ENCODE measurements at places on chromosomes 11 and 22.
A peak's percentile ranks its signal among the peaks of the same experiment; 100 is the strongest.

DNA sequence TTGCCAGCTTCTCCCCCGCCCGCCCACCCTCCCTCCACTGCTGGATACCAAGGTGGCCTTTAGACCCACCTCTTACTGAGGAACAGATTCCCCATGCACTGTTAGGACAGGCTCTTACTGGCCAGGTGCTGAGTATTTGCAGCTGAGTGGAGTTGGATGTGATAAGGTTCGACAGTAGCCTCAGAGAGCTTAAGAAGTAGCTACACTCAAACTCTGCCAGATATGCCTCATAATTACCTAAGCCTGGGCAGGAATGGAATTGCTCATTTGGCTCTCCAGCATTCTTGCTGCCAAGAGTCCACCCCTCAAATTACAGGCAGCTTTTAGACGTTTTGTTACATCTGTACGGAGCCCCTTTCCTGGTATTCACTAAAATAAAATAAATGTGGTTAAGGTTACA lies 9.6 kb downstream of the FAM181B start:
- no peak for DNase-seq

GRCh38 chr11:1665313-1665712 lies 31.7 kb upstream of the KRTAP5-6 start:
- no peak for DNase-seq

DNA sequence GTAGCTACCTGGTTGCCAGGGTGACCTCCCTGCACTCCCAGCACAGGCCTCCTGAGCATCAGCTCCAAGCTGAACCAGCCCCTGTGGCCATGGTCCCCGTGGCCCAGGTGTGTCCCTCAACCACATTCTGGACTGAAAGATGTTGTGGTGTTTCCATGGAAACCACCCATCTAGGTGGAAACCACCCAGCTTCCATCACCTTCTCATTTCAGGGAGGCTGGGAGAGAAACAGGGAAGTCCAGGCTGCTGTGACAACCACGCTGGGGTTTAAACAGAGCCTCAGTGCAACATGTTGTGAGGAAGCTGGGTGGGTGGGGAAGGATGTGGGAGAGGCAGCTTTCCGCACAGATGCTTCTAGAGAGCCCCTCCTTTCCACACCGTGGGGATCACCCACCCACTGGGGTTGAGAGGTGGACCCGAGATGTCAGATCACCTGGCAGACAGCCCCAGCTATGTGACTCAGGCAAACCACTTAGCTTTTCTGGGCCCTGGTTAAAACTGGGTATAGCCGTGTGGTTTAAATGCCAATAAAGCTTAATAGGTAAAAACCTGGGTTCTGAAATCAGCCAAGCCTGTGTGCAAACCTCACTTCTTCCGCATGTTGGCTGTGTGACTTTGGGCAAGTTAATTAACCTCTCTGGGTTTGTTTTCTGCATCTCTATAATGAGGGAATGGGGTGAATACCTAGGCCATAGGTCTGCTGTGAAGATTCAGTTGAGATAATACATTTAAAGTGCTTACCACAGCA lies 46.4 kb downstream of the CD82 start:
- no peak for DNase-seq

GRCh38 chr11:81190546-81190945 lies 1543.1 kb downstream of the FAM181B start:
- DNase-seq, result no peak

DNA sequence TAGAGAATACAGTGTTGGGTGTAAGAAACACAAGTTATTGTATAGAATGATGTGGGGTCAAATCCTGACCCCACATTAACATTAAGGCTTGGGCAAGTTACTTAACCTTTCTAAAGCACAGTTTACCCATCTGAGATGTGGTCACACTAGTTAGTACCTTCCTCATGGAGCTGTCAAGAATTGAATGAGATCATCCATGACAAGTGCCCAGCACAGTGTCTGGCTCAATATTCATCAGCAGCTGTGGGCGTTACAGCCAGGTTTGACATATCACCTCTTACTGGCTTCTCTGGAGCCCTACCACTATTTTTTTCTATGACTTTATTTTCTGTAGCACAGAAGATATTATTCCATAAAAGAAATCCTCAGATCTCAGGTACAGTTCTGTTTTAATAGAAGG lies 57.2 kb downstream of the SC5D start:
- DNase-seq, result no peak

DNA sequence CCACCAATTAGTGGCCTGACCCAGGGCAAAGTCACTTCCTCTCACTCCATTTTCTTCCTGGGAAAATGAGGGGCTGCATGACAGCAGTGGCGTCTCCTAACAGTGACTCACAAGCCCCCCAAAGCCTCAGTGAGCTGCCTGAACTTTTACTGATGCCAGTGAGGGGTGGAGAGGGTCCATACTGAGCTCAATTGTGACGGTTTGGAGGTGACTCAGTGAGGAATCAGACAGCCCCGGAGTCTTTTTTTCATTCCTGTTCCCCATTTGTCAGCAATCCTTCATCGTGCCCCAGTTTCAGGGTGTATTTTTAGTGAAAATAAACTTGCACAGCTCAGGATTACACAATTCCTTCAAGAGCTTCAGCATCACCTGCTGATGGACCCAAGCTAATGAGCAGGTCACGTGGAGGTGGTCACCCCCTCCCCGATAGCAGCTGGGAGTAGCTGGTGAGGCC lies 30.1 kb upstream of the RASD2 start:
- DNase-seq, result no peak

- no peak for DNase-seq
Measured at GRCh38 chr11:62560566-62561103, 13.1 kb downstream of the EEF1G start.

- DNase-seq, result no peak
Measured at GRCh38 chr11:89484896-89485295, 6.3 kb downstream of the NOX4 start.

- DNase-seq, result peak; percentile 72
Measured at GRCh38 chr11:8593935-8594909, at the start of gene STK33. Gene STK33 (minus strand): TSS chr11:8594228. CDS start chr11:8474905, 119,323 bp downstream.

DNA sequence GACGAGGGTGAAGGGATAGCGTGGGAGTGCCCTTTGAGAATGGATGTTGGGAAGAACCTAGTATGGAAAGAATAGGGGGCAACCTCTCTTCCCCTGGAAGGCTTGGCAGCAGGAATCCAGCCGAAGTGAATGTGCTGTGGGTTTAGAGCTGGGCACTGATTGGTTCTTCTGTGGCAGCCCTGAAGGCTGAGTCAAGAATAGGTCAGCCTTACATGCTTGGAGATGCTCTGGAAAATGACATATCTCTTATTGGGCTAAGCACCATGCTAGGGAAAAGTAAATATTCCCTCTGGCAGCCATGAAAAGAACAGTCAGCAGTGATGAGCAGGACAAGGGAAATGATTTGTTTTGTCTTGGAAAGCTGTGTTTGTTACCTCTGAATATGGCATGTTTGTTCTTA lies 149.5 kb downstream of the COMMD9 start:
- DNase-seq, result no peak

- no peak for DNase-seq
Measured at GRCh38 chr11:75591966-75592365, 29.9 kb downstream of the SERPINH1 start.

DNA sequence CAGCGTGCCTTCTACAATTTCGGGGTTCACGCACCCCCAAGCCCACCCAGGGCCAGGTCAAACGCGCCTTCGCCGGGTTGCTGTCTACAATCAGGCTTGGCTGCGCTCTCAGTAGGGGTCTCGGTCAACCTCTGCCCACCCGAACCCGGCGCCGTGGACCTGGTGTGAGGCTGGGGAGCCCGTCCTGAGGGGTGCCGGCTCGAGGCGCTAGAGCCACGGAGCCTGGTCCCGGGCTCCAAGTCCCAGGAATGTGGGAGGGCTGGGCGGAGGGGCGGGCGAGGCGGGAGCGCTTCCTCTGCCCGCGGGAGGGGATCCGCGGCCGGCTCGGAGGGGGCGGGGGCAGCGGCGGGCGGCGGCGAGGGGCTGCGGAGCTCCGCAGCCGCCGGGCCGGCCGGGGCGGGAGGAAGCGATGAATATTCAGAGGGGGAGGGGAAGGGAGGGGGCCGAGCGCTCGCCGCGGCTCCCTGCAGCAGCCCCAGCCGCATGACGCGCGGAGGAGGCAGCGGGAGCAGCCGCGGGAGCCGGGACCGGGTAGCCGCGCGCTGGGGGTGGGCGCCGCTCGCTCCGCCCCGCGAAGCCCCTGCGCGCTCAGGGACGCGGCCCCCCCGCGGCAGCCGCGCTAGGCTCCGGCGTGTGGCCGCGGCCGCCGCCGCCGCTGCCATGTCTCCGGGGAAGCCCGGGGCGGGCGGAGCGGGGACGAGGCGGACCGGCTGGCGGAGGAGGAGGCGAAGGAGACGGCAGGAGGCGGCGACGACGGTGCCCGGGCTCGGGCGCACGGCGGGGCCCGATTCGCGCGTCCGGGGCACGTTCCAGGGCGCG lies at the start of gene PTPRJ:
PTPRJ (plus strand) TSS at position 472 of the 819 bp plus-strand sequence. CDS start 354 bp downstream, outside the sequence.
- DNase-seq, result peak; percentile 60

DNA sequence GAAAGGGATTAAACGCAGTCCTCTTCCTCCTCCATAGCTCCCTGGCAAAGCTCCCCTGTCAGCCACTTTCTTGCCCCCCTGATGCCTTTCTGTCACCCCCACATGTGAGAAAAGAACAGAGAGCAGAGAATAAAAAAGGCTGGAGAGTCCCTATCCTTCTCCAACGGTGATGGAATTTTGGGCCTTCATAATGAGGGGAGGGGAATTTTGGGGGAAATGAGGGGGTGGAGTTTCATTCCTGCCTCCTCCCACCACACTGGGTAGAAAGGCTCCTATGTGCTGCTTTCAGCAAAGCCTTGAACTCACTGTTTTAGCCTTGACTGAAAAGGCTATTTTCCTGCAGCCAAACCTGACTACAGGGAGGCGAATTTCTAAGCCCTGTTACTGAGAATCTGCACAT lies 59.3 kb downstream of the C11orf58 start:
- no peak for DNase-seq

DNA sequence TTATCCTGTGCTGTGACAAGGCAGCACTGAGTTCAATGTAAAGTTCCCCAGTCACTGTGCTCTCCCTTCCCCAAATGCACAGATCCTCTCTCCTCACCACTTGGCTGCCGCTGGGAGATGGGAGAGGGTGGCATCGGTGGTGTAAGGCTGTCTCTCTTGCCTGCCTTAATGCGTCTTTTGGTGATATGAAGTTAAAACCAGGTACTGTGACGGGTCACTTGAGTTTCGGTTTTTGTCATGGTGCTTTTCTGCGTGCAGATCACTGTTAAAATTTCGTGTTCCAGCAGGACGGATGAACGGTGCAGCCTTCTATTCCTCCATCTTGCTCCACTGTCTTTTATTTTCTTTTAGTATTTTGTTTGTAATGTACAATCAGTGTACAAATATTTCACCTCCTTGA lies 18.6 kb downstream of the GLB1L2 start:
- DNase-seq, result no peak

DNA sequence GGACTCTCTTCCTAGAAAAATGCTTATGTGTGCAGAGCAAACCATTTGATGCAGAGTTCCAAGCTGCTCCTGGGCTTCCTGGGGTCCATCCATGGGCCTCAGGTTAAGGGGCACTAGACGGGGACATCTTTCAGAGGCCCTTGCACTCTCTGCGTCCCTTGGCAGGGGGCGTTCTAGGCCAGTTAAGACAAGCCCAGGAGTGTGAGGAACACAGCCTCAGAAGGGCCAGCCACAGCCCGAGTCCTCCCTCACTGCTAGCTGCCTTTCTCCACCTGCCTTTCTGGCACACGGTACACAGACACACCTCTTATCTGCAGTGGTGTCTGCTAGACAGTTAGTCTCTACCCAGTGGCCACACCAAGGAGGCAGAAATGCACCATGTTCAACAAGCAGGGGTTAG lies 18.0 kb upstream of the BID start:
- no peak for DNase-seq

GRCh38 chr11:19183646-19184045 lies 18.1 kb downstream of the CSRP3 start:
- DNase-seq, result no peak

GRCh38 chr11:33624083-33624482 lies 76.5 kb downstream of the C11orf91 start:
- no peak for DNase-seq

- no peak for DNase-seq
Measured at GRCh38 chr11:86623041-86623621, 49.3 kb downstream of the ME3 start.

DNA sequence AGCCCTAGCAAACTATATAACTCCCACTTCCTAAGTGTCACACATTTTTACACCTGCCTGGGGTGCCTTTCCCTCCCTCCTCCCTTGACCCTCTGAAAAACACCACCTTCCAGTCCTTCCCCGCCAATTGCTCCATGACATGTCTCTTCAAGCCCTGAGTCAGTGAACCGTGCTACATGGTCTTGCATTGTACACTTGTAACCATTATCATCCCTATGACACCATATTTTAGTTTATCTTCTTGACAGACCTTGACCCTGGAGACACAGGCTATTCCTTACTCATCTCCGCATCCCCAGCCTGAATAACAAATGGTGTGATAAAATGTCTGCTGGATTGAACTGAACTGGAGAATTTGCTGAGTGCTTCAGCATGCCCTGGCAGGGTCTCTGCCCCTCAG lies 36.9 kb downstream of the TNKS1BP1 start:
- no peak for DNase-seq

GRCh38 chr11:85052636-85053035 lies 574.5 kb downstream of the DLG2 start:
- DNase-seq, result no peak

DNA sequence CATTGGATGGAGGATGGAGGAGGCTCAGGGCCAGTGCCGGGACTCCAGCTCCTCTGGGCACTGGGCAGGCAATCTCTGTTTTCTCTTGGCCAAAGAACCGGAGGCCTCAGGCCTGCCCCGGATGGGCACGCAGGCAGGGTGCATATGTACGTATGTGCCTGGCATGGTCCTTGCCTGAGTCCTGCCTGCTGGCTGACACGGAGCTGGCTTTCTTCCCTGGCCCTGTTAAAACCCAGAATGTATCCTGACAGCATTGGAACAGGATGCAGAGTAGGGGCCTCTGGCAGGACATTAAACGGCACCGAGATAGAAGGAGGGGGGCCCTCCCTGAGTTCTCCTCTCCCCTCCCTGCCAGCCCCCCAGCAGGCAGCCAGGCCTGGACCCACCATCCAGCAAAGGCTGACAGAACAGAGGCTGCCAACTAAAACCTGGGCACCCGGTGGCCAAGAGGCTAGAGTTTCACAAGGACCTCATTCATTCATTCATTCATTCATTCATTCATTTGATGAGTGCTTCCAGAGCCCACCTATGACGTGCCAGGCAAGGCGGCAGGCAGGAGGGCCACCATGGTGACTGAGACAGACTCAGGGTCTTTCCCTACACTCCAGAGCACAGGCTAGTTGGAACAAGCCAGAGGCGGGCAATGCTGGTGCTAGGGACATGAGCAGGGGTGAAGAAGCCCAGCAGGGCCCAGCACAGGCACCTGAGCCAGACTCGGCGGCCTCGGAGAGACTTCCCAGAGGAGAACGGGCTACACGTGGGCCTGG lies 28.8 kb downstream of the FLRT1 start:
- DNase-seq, result no peak

Measured in NCI-H510A (cell line).